NCI-H1048 (cell line): ENCODE measurements at places on chromosomes 3 and 15.

- DNase-seq: no peak
Measured at GRCh38 chr15:47484059-47484458, 233.2 kb upstream of the SEMA6D start.

- no peak for DNase-seq
Measured at GRCh38 chr3:4807381-4808280, 171.6 kb upstream of the BHLHE40 start.

DNA sequence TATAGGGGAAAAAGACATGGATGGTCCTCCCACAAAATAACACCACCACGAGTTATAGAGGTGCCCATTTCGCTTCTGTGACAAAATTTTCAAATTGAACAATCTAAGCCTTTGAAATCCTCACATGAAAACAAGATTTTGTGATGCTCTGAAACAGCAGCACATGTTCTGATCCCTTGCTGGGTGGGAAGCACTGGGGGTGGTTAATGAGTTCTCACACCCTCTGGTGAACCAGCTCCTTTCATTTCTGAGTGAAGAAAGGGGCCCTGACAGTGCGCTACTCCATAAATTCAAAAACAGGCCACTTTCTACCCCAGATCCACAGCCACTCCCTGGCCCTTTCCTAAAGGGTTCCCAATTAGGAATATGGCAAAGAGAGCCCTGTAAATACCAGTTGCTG is 129.3 kb downstream of the TNIK start:
- no peak for DNase-seq

DNA sequence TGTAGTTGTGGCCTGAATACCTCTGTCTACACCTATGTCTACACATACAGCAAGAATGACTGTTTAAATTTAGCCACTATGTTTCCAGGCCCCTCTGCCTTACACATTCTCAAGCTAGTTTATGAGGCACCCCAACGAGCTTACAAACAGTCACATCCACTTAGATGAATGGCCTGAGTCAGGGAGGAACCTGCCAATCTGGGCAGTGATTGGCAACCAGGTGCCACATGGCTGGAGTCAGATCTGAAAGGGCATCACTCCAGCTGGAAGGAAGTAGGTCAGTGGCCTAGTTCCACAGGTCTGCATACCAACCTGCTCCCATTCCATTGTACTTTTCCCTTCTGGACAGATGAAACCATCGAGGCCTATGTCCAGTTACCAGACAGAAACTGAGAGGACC is 136.3 kb downstream of the FOXP1 start:
- no peak for DNase-seq

DNA sequence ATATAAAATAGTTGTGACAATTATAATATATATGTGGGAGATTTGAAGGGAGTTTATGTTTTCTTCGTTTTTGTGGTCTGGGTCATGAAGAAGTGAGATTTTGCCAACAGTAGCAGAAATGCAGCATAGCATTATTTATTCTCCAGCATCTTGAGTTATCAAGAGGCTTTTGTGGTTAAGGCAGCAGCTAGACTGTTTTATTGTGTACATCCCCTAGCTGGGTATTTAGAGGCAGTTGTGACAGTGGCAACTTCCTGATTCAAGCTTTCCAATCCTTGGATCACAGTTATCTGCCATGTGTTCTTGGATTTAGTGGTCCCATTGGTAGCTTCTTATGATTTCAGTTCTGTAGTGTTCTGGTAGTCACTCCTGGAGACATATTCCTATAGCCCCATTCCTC is 29.0 kb downstream of the ARIH1 start:
- DNase-seq: no peak

DNA sequence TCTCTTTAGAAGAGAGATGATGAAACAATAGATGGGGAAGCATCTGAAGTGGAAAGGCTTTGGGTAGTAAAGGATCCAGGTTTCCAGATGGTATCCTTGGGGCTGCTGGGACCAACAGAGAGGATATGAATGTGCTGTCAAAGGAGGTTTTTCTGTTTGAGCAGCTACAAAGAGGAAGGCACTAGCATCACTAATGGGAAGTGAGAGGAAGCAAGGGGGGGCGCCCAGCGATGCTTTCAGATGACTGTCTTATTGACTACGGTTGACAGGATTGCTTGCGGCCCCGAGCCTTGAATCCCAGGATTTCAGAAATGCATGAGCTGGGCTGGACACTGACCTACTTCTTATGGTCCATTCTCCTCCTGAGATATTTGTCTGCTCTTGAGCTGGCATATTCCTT is 103.8 kb upstream of the GALNT15 start:
- DNase-seq: no peak

DNA sequence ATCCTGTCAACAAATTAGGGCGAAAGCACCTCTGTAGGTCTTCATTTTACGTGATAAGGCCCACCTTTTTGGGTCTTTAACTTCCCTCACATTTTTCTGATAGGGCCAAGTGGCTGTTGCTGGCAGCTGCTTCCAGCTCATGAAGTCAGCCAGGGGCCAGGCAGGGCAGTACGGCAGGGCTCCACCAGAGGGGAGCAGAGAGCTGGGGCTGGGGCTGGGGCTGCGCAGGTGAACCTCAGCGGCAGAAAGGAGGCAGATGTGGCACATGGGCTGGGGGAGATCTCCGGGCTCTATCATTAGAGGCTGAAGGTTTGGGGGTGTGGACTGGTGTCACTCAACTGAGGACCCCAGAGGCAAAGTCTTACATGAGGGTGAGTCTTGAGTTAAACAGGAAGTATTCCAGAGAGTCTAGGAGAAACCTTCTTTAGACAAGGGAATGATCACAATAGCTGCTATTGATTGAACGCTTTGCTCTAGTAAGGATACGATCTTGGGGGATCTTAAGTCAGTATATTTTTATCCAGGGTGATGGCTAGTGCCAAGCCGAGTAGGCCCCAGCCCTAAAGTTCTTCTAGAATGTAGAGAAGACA is 62.8 kb upstream of the MEX3B start:
- no peak for DNase-seq
